Putamen (tissue), 1 donor: ENCODE measurements at places on chromosomes 5 and 9.
A peak's percentile ranks its signal among the peaks of the same experiment; 100 is the strongest.

DNA sequence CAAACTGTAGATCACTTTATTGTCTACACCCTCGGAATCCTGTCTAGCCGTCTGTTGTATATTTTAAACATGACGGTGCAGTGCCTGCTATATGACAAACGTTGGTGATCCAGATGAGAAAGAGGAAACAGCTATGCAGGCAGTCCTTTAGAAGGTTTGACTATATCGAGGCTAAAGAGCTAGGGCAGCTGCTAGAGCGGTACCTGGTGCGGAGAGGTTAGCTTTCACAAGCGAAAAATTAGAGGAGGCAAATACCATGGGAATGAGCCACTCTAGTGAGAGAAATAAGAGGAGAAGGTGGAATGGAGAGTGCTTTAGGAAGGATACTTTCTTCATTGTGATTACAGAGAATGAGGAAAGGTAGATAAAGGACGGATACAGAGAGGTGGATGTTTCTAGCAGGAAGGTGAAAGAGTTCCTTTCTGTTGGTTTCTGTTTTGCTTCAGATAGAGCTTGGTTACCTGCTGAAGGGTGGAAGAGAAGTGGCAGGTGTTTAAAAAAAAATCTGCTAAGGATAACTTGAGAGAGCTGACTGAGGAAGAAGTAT lies 959 bp upstream of the FBXL17 start:
- DNase-seq: no peak

DNA sequence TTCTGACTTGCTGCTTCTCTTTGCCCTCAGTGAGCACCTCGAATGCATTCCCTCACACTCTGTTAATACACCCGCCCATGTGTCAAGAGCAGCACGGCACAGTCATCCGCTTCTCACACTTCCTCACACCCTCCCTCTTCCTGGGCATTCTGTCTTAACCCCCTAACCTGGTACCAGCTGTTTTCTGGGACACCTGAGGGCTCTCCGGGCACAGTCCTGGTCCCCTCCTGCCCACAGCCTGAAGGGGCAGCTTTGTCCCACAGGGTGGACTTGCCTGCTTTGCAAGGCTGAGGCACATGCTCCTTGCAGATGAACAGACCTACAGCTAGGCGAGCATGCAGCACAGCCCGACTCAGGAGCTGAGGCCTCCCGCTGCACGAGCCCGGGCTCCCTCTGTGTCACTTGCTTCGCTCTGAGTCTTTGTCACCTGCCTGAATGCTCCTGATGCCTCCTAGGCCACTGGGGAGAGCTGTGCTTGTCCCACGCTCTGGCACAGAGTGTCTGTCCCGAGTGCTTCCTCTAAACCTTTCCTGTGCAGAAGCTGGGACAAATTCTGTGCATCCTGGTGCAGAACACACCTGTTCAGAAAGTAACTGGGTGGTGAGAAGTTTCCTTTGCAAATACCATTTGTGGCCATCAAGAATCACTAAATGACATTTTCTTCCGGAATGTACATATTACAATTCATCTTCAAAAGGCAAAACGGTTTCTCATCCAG lies 47.8 kb downstream of the AHRR start:
- DNase-seq: no peak

- no peak for DNase-seq
Observed at GRCh38 chr5:141778206-141778605, 96.2 kb upstream of the ARAP3 start.

DNA sequence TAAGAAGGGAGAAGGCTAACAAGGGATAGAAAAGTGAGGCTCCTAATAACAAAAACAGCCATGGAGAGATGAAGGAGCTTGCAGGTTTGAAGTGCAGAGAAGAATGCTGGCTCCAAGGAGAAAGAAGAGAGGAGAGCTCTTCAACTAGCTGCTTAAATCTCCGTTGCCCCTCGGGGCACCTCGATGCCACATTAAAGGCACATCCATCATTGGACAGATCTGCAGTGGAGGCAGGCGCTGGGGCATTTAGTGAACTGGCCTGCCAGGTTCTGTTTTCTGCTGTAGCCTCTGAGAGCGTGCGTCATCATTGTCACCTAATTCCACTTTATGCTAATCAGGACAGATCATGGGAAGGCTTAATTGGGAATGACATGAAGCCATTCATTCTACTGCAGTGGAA lies 1426.2 kb upstream of the WWC1 start:
- no peak for DNase-seq

GRCh38 chr5:54457094-54457862 lies 1.8 kb downstream of the HSPB3 start:
- no peak for DNase-seq

DNA sequence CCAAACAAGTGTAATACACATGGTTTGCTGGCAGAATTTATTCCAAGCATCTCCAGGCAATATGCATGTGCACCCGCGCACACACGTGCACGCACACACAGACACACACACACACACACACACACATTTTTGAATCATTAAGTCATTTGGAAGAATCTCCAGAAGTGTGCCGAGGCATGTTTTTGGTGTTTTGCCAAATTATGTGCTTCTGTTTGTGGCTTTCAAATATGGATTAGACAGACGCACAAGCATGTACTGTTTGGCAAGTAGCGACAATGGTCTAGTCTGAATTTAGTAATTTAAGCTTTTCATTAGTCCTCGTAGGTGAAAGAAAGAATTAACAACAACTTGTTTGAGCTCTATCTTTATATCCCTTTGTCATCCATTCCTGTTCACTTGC lies 36.7 kb downstream of the NFIB start:
- no peak for DNase-seq

- DNase-seq: peak; percentile 93
Observed at GRCh38 chr9:129641750-129642585, at the start of gene ASB6. Gene ASB6 (minus strand): TSS chr9:129642151. CDS start chr9:129641999, 152 bp downstream.

GRCh38 chr5:164532235-164532900 lies 1026.9 kb downstream of the MAT2B start:
- DNase-seq: no peak

GRCh38 chr9:127307802-127308201 lies 43.2 kb downstream of the GARNL3 start:
- DNase-seq: no peak

DNA sequence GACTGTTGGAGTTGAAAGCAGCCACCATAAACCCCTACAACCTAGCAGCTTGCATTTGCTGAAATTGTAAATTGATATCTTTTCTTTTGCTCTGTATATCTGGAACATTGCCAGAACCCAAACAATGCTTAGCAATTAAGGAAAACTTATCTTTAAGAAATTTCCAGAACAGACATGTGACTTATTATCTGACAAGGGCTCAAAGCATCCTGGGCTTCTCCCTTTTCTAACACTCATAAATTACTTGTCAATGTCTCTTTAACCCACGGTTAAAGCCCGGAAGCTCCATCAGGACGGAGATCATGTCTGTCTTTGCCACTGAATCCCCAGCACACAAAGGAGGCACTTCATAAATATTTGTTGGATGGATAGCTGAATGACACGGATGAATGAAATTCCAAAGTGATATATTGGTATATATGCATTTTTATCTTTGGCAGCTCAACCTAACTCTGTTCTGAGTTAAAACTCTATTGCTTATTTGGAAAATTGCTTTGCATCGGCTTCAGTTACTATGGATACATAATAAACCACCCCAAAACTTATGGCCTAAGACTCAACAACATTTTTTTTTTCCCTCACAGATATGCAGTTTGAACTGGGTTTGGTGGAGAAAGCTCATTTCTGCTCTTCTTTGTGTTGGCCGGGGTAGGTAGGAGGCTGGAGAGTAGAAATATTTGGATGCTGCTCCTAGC lies 103.1 kb upstream of the CLINT1 start:
- no peak for DNase-seq

DNA sequence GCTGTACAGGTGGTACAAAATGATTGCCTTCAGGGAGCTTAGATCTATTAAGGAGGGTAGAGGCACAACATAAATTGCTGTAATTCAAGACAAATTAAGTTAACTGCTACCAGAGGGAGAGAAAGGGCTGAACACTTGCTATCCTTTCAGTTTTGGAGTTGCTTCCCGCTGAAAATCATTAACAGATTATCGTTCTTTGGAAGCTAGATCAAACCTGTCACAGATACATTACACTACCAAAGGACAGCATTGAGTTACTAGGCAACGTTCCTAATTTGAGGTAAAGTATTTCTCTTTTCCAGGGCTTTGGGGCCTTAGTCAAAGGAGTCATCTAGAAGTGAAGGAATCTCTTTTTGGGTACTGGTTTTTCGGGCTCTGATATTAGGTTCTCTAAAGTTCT lies 84.7 kb upstream of the DHFR start:
- no peak for DNase-seq
